ENCODE measurements at places on chromosomes 5 and 9.

DNA sequence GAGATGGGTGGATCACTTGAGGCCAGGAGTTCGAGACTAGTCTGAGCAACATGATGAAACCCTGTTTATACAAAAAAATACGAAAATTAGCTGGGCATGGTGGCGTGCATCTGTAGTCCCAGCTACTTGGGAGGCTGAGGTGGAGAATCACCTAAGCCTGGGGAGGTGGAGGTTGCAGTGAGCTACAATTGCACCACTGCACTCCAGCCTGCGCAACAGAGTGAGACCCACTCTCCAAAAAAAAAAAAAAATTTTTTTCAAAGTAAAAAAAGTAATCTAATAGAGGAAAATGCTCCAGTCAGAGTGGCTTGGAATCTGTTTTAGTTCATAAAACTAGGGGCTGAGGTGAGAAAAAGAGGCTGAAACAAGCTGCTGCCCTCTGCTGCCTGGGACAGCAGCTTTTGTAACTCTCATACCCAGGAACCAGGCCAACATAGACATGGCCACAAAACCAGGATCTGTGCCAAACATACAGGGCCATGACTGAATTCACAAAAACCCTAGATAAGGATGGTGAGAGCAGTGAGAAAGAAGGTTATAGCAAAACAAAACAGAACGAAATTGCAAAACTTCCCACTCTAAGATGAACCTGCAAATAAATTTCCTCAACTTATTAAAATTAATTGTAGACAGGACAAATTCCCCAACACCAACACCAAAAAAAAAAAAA lies 13.1 kb upstream of the DCAF12 start:
- peak; percentile 68 for DNase-seq

GRCh38 chr9:101484046-101484445 lies 48.5 kb upstream of the ALDOB start:
- DNase-seq: no peak

GRCh38 chr5:10731913-10732312 lies 29.1 kb downstream of the DAP start:
- DNase-seq: no peak

DNA sequence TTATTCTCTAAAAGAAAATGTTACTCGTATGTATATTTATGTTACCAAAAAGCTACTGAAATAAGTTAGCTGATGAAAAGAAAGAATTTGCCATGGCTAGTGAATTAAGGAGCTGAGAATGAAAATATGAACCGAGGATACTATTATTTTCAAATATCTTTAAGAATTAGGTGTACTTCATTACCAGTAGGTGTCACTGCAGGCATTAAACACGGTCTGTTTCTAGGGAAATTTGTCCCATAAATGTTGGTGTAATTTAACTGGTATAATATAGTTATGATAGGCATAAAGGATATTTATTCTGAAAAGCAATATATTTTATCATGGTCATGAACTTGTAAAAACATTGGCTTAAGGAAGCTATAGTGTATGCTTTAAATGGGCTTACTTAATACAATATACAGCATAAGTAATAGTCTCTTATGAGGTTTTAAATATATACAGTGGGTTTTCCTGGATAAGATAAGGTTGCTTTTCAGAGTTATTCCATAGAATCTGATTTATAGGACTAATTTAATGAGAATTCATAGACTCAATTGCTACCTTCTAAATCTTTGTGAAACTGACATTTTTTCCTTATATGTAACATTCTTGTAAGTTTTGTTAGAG lies 72.4 kb upstream of the MPDZ start:
- peak; percentile 12 for DNase-seq

All from RPMI8226 (cell line).